ENCODE measurements at places on chromosomes 2 and 18.

DNA sequence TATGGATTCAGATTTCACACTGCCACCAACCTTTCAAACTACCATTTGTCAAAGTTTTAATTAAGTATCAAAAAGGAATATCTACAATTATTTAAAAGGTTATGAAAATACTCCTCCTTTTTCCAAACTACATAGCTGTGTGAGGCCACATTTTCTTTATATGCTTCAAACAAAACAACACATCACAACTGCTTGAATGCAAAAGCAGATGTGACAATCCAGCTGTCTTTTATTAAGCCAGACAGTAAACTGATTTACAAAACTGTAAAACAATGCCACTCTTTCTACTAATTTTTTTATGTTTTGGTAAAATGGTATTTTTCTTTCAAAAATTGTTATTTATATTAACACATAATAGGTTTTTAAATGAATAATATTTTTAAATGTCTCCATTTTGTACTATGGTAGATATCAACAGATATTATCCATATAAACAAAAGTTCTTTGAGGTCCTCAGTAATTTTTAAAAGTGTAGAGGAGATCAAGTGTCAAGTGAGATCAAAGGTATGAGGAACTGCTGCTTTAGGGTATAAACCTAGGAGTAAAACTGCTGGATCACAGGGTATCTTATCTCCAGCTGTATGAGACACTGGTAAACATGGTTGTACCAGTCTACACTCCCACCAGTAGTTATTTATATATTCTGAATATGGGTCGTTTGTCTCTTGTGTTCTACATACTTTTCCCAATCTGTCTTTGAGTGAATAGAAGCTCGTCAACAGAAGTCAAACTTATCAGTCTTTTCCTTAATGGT is 68.8 kb upstream of the SERTAD2 start:
- no peak for DNase-seq

- DNase-seq, result no peak
These were observed 209.4 kb downstream of the ZEB2 start for GRCh38 chr2:144310484-144310883.

GRCh38 chr18:62992877-62993365 is 277.6 kb downstream of the PHLPP1 start:
- no peak for DNase-seq

- no peak for DNase-seq
These were observed 65.7 kb upstream of the RBM44 start for GRCh38 chr2:237732790-237733381.

DNA sequence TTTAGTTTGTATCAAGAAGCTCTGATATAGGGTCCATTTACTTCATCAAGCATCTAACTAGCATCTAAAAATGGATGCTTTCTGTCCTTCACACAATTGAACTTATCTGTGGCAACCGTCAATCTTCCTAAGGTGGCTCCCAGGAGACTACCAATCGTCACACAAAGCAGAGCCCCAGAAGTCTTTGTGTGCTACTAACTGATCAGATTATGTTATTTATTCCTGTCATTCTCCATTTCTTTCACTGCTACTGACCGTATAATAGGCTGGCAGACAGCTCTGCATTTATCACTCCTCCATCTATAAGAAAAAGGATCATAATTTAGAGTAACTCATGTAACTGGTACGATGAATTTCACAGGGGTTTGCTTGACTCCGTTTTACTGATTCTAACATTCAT is 585.0 kb upstream of the NXPH2 start:
- no peak for DNase-seq

DNA sequence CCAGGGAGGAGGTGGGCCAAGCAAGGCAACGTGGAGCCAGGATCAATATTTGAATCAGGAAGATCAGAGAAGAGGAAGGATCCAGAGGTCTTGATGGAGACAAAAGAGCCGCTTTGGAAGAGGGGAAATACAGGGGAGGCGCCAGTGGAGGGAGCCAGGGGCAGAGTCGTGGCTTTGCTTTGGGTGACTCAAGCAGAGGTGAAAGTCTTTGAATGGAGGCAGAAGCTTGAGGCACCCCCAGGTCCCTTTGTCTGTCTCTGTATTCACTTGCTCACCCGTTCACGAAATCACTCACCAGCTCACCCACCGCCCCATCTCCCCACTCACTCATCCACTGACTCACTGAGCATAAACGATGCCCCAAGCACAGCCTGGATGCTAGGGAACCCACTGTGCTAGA is 134.1 kb downstream of the ACOXL start:
- no peak for DNase-seq

DNA sequence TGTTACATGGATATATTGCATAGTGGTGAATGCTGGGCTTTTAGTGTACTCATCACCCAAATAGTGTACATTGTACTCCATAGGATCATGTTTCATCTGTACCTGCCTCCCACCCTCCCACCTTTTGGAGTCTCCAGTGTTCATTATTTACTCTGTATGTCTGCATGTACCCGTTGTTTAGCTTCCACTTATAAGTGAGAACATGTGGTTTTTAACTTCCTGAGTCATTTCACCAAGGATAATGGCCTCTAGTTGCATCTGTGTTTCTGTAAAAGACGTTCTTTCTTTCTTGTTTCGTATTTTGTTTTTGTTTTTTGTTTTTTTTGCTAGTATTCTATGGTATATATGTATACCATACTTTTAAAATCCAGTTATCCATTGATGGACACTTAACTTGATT is 107.5 kb downstream of the MSTN start:
- DNase-seq, result no peak

DNA sequence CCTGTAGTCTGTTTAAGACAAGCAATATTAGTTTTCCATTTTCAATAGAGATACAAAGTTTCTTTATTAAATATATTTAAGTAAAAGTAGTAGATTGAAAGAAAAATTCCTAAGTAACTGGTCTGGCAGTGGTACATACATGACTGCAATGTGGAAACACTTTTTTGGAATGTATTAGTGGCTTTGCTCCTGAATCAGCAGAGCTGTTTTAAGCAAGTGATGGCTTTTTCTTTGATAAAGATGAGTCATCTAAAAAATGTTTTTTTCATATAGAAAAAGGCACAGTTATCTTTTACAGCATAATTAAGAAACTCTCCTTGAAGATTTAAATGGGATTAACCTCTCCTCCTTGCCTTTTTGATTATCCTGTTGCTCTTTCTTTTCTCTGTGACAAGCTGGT is 34.9 kb downstream of the KDM3A start:
- DNase-seq, result no peak

DNA sequence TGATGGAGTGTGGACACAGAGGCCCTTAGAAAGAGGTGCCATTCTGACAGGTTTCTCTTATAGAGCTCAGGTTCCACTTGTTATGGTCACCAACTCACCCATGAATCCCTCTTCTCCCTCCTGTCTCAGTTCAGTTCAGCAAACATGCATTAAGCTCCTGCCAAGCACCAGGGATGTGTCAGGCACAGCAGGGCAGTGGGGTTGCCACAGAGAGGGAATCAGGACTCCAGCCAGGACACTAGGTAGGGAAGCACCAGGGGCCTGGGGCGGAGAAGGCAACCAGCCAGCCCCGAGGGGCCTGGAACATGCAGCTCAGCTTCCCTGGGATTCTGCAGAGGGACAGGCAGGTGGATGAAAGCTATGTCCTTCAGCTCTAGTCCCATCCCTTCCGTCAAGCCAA is 44.6 kb downstream of the TOGARAM2 start:
- no peak for DNase-seq
